ENCODE measurements at places on chromosomes 7 and 10.
A peak's percentile ranks its signal among the peaks of the same experiment; 100 is the strongest.

- DNase-seq, result peak; percentile 12
These were observed 39.2 kb downstream of the EEPD1 start for GRCh38 chr7:36192053-36192824.

DNA sequence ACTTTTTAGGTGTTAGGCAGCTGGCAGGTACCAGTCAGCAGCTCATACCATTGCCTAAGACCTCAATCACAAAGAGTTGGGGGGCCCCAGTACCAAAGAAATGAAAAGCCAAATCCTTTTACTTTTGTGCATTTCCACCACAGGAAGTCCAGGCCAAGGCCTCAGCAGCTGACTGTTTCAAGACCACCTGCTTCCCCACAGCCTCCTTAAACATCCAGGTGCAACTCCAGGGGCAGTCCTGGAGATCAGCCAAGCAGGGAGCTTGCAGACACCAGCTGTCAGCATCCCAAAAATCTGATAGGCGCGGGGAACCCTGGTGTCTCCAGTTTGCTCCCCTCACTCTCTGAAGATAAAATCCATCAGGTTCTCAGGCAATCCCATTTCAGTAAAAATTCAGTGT, 91.5 kb upstream of the EFCAB10 start:
- no peak for DNase-seq

DNA sequence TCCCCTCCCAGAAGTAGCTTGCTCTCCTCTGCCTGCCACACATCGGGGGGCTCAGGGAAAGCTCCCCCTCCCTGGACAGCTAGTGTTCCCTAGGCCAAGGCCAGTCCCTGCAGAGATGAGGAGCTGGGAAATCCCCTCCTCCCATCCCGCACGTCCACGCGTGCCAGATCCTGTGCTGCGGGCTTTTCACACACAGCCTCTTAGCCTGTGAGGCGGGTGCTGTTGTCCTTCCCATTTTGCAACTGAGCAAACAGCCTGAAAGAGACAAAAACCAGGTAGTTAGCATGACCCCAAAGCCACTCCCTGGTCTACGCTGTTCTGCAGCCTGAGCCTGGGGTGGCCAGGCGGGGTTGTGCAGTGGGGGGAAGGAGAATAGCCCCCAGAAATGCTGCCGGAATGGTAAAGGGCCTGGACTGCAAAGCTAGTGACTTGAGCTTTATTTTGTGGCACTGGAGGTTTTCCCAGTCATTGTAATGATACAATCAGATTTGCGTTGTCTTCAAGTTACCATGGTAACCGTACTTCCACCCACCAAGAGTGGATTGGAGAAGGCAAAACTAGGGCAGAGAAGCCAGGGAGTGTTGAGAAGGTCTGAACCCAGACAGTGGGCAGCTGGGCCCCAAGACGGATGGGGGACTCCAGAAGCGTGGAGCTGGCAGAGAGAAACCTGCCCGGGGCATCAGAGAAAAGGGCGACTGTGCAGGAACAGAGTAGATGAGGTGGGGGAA, 98.6 kb upstream of the KCTD7 start:
- no peak for DNase-seq

GRCh38 chr7:128852537-128853254, 10.0 kb upstream of the ATP6V1F start:
- no peak for DNase-seq

DNA sequence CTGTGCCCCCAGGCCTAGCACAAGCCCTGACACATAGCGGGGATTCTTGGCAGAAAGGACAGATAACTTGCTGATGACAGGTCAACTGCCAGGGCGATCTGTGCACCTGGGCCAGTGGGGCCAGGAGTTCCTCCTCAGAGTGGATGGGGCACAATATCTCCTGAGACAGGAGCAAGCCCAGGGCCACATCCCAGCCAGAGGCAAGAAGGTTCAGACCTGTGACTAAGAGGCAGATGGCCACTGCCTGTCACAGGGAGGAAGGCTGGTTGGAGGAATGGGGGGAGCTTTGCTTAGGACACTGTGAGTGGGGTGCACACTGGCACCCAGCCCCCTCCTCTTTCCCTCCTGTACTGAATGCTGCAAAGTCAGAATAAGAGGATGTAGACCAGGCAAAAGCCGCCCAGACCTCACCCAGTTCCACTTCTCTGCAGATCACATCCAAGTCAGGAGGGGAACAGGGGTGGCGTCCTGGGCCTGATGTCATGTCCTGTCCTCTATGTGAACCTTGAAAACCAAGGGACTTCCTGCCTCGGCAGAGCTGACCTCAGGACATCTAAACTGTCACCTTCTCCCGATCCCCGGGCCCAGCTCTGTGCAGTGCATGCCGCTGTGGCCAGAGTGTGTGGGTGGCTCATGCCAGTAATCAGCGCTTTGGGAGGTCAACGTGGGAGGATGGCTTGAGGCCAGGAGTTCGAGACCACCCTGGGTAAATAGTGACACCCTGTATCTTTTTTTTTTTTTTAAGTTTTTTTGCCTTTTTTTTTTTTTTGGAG, 1.3 kb downstream of the GUSB start:
- DNase-seq, result peak; percentile 52

DNA sequence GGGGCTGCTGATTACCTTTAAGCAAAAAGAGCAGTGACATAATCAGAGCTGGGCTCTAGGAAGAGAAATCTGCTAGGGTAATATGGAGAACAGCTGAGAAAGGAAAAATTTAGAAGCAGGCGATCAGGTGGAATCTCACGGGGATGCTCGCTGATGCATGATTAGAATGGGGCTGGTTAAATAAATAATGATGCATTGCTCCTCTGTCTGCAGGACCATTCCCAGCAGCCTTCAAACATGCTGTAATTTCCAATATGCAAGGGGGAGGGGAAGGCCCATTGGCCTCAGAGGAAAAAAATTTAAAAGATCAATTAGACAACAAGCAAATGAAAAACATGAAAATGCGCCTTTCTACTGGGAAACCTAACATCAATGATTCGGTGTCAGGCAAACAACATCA, 65.6 kb upstream of the C10orf90 start:
- DNase-seq, result no peak

- DNase-seq, result no peak
These were observed 307.9 kb downstream of the SNX13 start for GRCh38 chr7:17632384-17632783.

DNA sequence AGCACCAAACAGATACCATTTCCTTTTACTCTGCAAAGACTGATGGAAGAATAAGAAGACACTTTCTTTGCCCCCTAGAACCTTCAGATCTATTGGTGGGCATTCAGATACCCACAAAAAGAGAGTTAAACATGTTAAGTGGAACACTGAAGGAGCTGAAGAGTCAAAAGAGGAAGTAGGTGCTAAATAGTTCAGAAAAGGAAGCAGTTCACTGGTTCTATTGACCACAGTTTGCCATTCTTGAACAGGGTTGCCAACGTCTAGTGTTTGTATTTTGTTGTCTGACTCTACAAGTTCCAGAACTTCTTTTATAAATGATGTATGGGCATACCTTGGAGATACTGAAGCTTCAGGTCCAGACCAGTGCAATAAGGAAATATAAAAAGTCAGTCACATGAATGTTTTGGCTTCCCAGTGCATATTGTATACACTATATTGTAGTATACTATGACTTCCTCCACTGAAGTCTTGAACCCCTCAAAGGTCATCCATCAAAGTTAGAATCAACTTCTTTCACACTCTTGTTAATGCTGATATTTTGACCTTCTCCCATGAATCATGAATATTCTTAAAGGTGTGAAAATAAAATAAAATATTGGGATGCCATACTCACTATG, 47.5 kb upstream of the AGR3 start:
- no peak for DNase-seq

DNA sequence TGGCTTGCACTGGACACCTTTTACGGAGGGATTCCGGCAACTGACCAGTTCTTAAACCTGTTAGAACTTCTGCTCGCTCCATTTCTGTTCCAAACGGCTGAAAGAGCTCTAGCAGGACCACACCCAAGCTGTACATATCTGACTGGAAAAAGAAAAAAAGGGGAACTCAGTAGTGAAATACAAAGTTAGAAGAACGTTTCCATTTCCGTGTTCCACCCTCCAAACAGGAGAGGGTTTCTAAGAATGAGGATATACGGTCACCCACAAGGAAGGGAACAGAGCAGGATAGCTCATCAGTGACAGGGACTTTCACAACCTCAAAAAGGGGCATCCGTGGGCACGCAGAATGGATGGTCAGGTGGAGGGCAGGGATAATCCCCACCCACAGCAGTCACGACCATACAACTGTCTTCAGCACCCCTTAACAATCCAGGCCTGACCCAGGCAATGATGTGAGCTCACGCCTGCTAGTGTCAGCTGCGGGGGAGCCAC, 4.3 kb upstream of the ANKRD61 start:
- no peak for DNase-seq

DNA sequence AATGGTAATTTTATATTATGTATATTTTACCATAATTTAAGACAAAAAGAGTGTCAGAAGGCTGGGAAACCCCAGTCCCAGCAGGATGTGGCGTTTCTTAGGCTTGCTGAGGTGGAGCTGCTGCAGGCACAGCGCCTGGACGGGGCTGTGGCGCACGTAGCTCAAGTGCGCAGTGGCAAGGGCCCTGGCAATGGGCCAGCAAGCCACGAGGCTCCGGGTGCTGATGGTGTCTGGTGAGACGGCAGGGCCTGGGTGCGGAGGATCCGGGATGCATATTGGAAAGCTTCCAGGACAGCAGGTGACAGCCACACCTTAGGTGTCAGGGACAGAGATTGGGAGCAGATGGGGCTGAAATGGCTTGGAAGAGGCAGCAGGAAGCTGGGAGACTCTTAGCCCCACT, 37.2 kb downstream of the CLEC2L start:
- no peak for DNase-seq

All from CD4-positive, alpha-beta T cell treated with Interleukin-4 for 4 hours (primary cell).